ENCODE measurements at places on chromosomes 1 and 21. TPM values are rescaled to one million over a fixed set of nuclear protein-coding genes. Genes with fewer than 3 reads are reported as not detected.

DNA sequence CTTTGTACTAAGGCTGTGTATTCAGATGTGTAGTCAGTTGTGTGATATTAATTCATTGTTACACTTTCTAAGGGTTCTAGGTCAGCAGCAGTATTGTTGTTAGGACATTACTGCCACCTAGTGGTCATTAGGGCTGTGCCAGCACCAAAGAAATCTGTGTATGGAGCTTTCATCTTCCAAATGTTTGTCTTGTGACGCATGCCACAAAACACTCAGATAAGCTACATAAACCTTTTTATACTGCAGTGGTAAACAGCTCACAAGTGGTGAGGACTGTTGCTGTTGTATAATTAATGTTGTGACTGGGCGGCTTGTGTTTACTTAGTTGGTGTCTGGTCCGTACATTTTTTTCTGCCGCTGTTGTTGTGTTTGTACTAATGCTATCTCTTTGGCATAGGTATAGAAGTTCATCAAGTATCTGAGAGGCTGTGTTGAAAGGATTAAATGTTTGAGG is 51.7 kb downstream of the S1PR1 start:
- no peak overlapping the region for H3K4me3 ChIP-seq
- no peaks in the 10 kb centered on the region for H3K27me3 ChIP-seq
- peaks cover 2% of the 10 kb centered on the region for H3K36me3 ChIP-seq
- H3K27ac ChIP-seq = peak overlapping the region; percentile 58

NUF2 gene
- 58.4 TPM for total RNA-seq

KLF17 gene
- not detected for total RNA-seq

DNA sequence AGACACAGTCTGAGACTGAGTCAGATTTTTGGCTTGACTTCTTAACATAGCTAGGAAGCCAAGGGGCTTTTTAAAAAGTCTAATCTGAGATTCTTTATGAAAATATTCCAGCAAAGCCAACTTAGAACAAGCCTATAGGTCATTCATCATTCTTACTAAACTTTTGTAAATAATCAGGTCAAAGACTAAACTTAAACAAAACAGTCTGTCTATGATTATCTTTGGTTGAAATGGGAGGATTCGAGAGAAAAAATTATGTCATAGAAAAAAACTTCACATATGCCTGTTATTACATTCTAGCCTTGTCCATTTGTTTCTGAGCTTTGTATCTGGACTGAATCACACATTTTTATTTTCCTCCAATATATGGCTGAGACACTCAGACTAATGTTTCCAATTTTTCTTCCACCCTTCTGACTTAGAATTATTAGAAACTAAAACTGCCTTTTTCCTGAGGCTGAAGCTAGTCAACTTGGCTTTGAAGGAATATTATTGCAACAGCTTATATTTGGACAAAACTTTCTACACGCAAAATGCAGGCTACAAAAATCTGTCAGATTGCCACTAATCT is 83.3 kb downstream of the ETS2 start:
- DNase-seq = no peak
- no peak overlapping the region for H3K27ac ChIP-seq
- peaks cover 22% of the 10 kb centered on the region for H3K27me3 ChIP-seq
- peaks cover 2% of the 10 kb centered on the region for H3K36me3 ChIP-seq

GRCh38 chr1:220878191-220879075 is 810 bp upstream of the HLX start:
- H3K36me3 ChIP-seq = no peaks in the 10 kb centered on the region
- DNase-seq = peak; percentile 27
- H3K27me3 ChIP-seq = peaks cover 77% of the 10 kb centered on the region
- peak overlapping the region; percentile 56 for H3K4me3 ChIP-seq

CHIA gene
- not detected for total RNA-seq

DNA sequence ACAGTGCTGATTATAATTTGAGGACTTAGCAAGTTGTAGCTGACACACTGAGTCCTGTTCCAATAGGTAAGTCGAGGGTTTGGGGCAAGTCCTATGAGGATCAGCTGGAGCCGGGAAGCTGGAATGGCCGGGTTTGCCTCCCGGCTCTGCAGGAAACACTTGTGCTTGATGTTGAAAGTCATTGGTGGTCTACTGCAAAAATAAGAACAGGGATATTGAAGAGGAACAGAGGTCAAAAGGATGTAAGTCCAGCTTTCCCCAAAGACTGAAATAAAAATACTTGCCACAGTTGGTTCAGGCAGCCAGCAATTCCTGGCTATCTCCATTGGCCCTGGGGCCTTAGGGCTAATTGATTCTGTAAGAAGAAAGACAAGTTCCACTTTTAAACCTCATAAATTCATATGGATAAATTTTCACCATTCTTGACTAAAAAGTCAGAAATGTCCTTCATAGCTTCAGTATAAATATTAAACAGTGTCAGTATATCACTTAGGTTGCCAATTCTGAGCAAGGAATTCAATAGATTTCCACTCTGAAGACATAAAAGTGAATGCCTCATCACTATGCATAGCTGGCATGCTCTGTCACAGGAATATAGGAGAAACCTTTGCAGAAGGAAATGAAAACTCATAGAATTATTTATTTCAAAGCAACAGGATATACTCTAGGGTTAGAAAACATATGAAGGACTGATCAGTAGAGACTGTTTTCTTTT is 165.2 kb downstream of the AK5 start:
- no peak for DNase-seq
- peaks cover 3% of the 10 kb centered on the region for H3K36me3 ChIP-seq
- no peak overlapping the region for H3K4me3 ChIP-seq

DNAJC28 gene
- 0.43 TPM for total RNA-seq

GSTM2 gene
- total RNA-seq = 18.7 TPM

DNA sequence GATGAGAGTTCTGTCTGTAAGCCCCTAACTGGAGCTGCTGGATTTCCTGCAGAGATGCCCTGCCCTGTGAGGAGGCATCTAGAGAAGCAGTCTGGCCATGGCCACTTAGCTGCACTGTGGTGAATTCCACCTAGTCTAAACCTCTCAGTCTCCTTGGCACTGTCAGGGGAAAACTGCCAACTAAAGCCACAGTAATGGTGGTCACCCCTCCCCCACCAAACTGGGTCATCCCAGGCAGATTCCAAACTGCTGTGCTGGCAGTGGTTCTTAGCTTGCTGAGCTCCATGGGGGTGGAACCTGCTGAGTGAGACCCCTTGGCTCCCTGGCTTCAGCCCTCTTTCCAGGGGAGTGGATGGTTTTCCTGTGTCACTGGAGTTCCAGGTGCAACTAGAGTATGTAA is 740.6 kb downstream of the RWDD3 start:
- no peak overlapping the region for H3K4me3 ChIP-seq
- no peak overlapping the region for H3K27ac ChIP-seq
- DNase-seq = no peak
- no peaks in the 10 kb centered on the region for H3K27me3 ChIP-seq
- no peaks in the 10 kb centered on the region for H3K36me3 ChIP-seq
- no peaks in the 10 kb centered on the region for H3K4me1 ChIP-seq

DNA sequence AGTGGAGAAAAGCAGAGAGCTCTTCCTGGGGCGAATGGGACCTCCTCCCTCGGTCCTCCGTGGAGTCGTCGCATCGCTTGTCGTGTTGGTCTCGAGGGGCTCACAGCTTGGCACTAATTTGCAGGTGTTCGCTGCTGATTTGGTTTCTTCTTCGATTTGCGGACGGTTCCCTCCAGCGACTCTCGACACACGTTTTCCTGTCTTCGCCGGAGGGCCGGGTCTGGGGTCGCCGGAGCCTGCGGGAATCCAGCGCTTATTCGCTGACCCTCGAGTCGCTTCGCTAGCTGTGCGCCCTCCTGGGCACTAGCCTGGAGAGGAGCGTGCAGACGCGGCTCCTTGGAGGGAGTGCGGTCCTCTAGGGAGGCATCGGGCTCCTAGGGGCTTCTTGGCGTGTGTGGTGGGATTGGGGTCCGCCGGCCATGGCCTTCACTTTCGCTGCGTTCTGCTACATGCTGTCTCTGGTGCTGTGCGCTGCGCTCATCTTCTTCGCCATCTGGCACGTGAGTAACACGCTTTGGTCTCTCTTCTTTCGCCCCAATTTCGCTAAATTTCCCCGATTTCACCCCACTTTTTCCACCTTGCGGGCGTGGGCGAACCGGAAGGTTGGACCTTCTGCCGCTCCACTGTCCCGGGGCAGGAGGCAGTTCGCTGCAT is 766 bp downstream of the CNIH3 start:
- no peaks in the 10 kb centered on the region for H3K36me3 ChIP-seq
- peak; percentile 13 for DNase-seq
- peak overlapping the region; percentile 42 for H3K4me3 ChIP-seq
- H3K27me3 ChIP-seq = peaks cover 52% of the 10 kb centered on the region
- peaks cover 30% of the 10 kb centered on the region for H3K4me1 ChIP-seq
- H3K27ac ChIP-seq = no peak overlapping the region

PDZK1 gene
- total RNA-seq = not detected

- H3K36me3 ChIP-seq = no peaks in the 10 kb centered on the region
- DNase-seq = no peak
- H3K4me3 ChIP-seq = no peak overlapping the region
- no peaks in the 10 kb centered on the region for H3K4me1 ChIP-seq
These were observed 567.0 kb downstream of the AJAP1 start for GRCh38 chr1:5221451-5221850.

GRCh38 chr21:46486481-46487126 is 27.9 kb downstream of the DIP2A start:
- no peak overlapping the region for H3K27ac ChIP-seq
- H3K4me3 ChIP-seq = no peak overlapping the region
- no peak for DNase-seq
- peaks cover 21% of the 10 kb centered on the region for H3K36me3 ChIP-seq
- H3K4me1 ChIP-seq = peaks cover 15% of the 10 kb centered on the region

CD101 gene
- total RNA-seq = 0.30 TPM

DNA sequence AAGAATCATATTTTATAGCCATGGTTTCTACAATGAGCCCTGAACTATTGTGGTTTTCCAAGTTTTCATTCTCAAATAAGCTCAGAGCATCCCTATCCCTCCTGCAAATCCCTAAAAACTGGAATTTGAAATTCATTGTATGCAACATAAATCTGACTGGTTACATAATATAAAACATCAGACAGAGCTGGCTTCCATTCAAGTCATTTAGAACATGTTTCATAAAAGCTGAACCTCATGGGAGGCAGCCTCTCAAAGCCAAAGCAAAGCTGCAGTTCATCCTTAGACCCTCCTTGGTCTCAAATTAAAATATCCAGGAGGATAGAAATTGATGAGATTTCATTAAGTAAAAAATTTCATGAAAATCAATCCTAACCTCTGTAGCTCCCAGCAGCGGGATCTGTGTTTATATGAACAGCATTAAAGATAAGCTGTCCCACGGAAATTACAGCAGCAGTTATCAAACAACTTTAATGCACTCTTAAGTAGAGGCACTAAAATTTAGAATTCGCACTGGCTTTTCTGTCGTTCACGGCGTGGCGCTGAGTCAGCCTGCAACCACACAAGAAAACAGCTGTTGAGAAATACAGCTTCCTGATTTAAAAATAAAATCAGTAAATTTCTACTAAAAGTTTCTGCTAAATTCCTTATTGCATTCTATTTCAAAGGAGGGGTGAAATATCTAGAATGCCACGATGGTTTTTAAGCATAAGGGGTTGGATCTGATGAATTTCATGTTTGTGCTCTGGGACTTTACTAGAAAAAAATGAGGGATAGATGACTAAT is 99.9 kb upstream of the TIAM1 start:
- peaks cover 33% of the 10 kb centered on the region for H3K4me1 ChIP-seq
- H3K27ac ChIP-seq = no peak overlapping the region
- no peak overlapping the region for H3K4me3 ChIP-seq
- peaks cover 6% of the 10 kb centered on the region for H3K36me3 ChIP-seq
- DNase-seq = peak; percentile 16
- no peaks in the 10 kb centered on the region for H3K27me3 ChIP-seq

GRCh38 chr1:210117198-210117597 is 115.4 kb upstream of the SERTAD4 start:
- H3K27me3 ChIP-seq = peaks cover 2% of the 10 kb centered on the region
- DNase-seq = no peak
- no peaks in the 10 kb centered on the region for H3K4me1 ChIP-seq
- H3K27ac ChIP-seq = no peak overlapping the region

PSRC1 gene
- total RNA-seq = 17.6 TPM

- H3K4me1 ChIP-seq = peaks cover 2% of the 10 kb centered on the region
- no peak overlapping the region for H3K4me3 ChIP-seq
- no peaks in the 10 kb centered on the region for H3K36me3 ChIP-seq
- DNase-seq = no peak
These were observed 7.5 kb upstream of the GJA8 start for GRCh38 chr1:147895123-147895522.

C1QB gene
- total RNA-seq = not detected

DNA sequence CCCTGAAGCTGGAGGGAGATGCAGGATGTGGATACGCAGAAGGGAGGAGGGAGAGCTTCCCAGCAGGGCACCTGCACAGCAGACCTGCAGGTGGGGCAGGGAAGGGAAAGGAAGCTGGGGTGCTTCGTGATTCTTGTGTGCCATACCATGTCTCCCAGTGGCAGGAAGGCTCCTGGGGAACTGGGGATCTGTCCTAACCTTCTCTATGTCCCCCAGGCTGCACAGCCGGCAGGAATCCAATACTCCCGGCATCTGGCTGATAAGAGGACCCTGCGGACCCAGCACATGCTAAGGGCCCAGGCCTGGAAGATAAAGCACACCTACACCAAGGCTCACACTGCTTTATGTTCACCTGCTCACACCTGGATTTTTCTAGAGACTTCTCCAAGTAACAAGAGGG is 79.4 kb downstream of the ITPKB start:
- no peak for DNase-seq
- H3K4me1 ChIP-seq = no peaks in the 10 kb centered on the region
- H3K36me3 ChIP-seq = peaks cover 11% of the 10 kb centered on the region
- H3K27me3 ChIP-seq = no peaks in the 10 kb centered on the region
- H3K4me3 ChIP-seq = no peak overlapping the region
- H3K27ac ChIP-seq = peak overlapping the region; percentile 94

PROX1 gene
- 0.14 TPM for total RNA-seq

DNA sequence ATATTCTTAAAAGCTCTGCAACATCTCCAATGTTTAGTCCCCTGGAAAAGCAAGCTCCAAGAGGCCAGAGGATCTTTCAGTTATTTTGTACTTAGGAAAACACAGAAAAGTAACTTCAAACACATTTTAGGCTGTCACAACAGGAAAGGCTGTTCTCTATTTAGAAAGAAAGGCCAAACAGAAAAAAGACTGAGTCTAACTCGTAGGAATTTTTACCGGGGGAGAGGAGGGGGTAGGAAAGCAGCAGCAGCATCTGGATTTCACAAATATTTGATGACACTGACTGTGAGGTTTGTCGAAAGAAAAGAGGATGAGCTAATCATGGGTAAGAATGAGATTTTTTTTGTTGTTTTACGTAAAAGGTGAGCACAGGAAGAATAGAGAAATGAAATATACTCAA is 107.1 kb downstream of the EIF4G3 start:
- H3K27ac ChIP-seq = no peak overlapping the region
- no peaks in the 10 kb centered on the region for H3K27me3 ChIP-seq
- H3K36me3 ChIP-seq = peaks cover 2% of the 10 kb centered on the region
- H3K4me3 ChIP-seq = no peak overlapping the region
- H3K4me1 ChIP-seq = no peaks in the 10 kb centered on the region

GRCh38 chr1:24110642-24111261 is 1.2 kb downstream of the MYOM3 start:
- H3K27me3 ChIP-seq = peaks cover 11% of the 10 kb centered on the region
- no peak overlapping the region for H3K4me3 ChIP-seq
- no peak overlapping the region for H3K27ac ChIP-seq
- no peaks in the 10 kb centered on the region for H3K36me3 ChIP-seq
- DNase-seq = no peak

All from activated CD4-positive, alpha-beta T cell treated with anti-CD3 and anti-CD28 coated beads for 36 hours (primary cell).